ENCODE measurements at places on chromosomes 1 and 21. TPM values are rescaled to one million over a fixed set of nuclear protein-coding genes. Genes with fewer than 3 reads are reported as not detected.

GRCh38 chr1:230140221-230141020 is 73.4 kb downstream of the GALNT2 start:
- peak; percentile 71 for DNase-seq
- no peaks in the 10 kb centered on the region for H3K36me3 ChIP-seq
- no peaks in the 10 kb centered on the region for H3K4me1 ChIP-seq
- peak overlapping the region; percentile 83 for H3K27ac ChIP-seq
- H3K4me3 ChIP-seq = no peak overlapping the region
- no peaks in the 10 kb centered on the region for H3K27me3 ChIP-seq

DNA sequence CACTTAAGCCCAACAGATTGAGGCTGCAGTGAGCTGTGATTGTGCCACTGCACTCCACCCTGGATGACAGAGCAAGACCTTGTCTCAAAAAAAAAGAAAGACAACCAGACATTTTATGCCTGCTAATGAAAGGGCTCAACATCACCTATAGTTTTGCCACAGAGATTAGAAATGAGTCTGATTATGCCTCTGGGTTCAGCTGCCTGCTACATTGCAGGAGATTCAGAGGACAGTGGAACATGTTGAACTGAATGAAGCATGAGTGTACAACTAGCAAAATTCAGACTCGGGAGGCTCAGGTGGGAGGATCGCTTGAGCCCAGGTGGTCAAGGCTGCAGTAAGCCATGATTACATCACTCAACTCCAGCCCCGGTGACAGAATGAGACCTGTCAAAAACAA is 46.0 kb downstream of the EXO1 start:
- no peaks in the 10 kb centered on the region for H3K36me3 ChIP-seq
- no peak overlapping the region for H3K27ac ChIP-seq
- no peaks in the 10 kb centered on the region for H3K4me1 ChIP-seq

- H3K36me3 ChIP-seq = no peaks in the 10 kb centered on the region
- H3K27me3 ChIP-seq = no peaks in the 10 kb centered on the region
- DNase-seq = no peak
- H3K27ac ChIP-seq = no peak overlapping the region
- H3K4me3 ChIP-seq = no peak overlapping the region
- no peaks in the 10 kb centered on the region for H3K4me1 ChIP-seq
Measured at GRCh38 chr1:23441446-23442148, 17.0 kb upstream of the TCEA3 start.

DNA sequence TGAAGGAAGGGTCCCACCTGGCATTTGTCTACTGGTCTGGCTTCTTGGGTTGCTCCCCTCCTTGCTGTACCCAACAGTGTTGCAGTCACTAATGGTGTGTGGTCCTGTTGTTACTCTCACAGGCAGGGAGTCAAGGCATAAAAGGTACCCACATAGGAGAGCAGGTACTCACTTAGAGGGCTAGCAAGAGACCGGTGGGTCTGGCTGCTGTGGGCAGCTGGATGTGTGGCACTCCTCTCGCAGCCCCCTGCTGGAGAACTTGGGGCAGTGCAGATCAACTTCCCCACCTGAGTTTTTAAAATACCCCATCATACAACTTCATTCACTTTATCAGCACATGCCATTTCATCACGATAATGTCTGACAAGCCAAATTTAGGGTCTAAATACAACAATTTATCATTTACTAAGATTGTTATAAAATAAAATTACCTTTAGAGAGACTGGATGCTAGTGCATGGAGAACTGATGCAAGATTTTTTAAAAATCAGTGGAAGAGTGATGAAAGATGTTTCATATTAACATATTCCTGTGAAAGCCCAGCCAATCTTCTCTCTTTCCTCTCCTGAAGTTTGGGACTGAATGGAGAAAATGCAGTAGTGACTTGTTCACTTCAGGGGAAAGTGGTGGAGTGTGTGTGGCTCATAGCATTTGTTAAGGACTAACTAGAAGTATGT is 42.8 kb downstream of the ACP6 start:
- no peaks in the 10 kb centered on the region for H3K27me3 ChIP-seq
- peak; percentile 80 for DNase-seq
- H3K36me3 ChIP-seq = peaks cover 11% of the 10 kb centered on the region
- no peak overlapping the region for H3K4me3 ChIP-seq
- no peaks in the 10 kb centered on the region for H3K4me1 ChIP-seq
- H3K27ac ChIP-seq = no peak overlapping the region

PROX1 gene
- total RNA-seq = 7.6 TPM

SRGAP2 gene
- 14.2 TPM for total RNA-seq
